ENCODE measurements at places on chromosomes 4 and X.
A peak's percentile ranks its signal among the peaks of the same experiment; 100 is the strongest.

GRCh38 chr4:123380728-123381716 is 15.6 kb upstream of the SPRY1 start:
- DNase-seq, result no peak

DNA sequence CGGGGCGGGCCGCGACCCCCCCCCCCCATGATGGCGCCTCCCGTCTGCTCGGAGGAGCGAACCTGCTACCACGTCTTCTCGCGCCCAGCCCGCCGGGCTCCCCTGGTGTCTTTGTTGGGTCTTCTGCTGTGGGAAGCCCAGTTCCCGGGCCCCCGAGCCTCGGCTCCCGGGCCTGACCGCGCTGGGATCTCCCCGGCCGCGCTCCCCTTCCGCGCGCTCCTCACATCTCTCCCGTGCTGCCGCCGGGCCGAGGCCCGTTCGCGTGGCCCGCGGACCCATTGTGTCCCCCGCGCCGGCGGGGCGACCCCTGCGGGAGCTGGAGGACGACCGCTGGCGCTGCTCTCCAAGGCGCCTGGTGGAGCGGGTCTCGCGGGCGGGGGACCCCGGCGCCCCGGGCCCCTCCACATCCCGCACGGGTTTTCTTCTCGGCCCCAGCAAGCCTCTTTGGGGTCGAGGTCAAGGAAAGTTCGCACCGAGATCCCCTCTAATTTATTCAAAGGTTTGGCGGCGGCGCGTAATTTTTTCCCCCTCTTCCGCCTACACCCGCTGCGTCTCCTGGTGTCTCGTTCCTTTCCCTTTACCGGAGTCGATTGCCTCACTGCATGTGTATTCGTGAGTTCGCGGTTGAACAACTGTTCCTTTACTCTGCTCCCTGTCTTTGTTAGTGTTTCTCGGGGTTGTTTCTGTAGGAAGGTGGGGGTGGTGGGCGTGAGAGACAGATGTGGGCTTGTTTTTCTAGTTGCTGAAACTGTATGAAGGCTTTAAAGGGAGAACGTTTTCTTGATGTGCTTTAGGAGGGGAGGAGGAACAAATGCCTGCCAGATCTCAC is 770 bp downstream of the SMAD1 start:
- DNase-seq, result peak; percentile 52

- DNase-seq, result no peak
Measured at GRCh38 chr4:7254736-7255487, 62.6 kb downstream of the SORCS2 start.

DNA sequence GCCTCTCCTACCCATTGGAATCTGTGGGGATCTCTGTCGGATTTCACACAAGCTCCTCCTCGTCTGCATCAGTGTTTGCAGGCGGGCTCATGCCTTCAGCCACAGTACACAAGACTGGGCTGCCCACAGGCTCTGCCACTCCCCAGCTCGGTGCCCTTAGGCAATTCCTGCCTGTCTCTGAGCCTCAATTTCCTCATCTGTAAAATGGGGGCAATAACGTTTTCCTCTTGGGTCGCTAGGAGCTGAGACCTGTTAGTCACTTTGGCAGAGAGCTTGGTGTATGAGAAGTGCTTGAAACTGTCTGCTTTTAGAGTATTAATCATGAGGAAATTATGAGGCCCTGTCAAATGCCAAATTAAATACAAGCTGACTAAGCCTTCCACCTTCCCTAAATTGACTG is 27.6 kb upstream of the MSX1 start:
- no peak for DNase-seq

GRCh38 chr4:52837716-52838558 is 24.2 kb upstream of the RASL11B start:
- DNase-seq, result peak; percentile 81

DNA sequence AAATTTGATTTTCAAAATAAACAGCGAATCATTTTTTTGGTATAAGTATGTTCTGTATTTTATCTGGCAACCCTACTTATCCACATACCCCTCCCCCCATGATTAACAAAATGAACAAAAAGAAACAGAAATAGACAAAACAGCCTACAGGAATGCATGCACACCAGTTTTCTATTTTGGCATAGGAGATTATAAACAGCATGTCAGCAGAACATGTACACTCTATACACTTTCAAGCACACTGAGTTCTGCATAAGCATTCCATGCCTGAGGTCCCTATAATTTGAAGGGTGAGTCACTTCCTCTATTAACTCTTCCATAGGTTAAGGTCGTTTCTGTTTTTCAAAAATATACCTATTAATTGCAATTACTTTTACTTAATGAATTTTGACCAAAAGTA is 28.0 kb upstream of the ZNF280C start:
- DNase-seq, result peak; percentile 1

- DNase-seq, result no peak
Measured at GRCh38 chr4:128940971-128941370, 131.5 kb downstream of the JADE1 start.

GRCh38 chr4:38188631-38189101 is 228.5 kb downstream of the PTTG2 start:
- no peak for DNase-seq

DNA sequence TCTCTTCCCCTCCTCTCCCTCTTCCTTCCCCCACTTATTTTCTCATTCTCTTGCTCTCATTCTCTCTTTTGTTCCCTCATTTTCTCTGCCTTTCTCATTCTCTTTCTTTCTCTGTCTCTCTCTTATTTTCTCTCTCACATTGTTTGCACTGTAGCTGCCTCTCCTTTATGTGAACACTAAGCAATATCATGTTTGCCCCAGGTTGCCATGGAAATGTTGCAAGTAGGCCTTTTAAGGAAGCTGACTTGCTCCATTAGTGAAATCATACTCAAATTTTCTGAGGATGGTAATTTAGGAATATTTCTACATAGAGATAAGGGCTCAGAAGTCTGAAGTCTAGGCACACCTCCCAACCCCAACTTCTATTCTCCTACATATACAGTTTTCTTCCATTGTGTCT is 130.1 kb downstream of the EDA start:
- no peak for DNase-seq

- DNase-seq, result no peak
Measured at GRCh38 chr4:79325864-79326328, at the start of gene NAA11. Gene NAA11, minus strand, starts transcription at chr4:79326061. Its CDS starts 184 bp downstream, at chr4:79325877.

GRCh38 chr4:7967063-7967440 is 27.4 kb upstream of the AFAP1 start:
- DNase-seq, result no peak

DNA sequence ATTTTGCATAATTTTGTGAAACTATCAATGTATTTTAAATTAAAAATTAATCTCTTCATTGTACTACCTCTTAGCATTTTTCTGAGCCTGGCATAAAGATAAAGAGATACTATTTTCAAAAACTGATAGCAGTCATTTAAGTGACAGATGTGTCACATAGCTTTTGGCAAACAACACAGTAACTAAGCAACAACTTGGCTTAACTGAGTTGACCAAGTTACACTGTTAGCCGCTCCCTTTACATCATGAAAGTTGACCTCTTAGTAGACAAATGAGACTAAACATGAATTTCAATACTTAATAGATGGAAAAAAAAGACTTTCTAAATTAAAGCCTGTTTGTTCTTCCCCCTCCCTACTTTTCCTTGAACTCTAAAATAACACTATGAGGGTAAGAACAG is 62.0 kb downstream of the ATP8A1 start:
- DNase-seq, result no peak

DNA sequence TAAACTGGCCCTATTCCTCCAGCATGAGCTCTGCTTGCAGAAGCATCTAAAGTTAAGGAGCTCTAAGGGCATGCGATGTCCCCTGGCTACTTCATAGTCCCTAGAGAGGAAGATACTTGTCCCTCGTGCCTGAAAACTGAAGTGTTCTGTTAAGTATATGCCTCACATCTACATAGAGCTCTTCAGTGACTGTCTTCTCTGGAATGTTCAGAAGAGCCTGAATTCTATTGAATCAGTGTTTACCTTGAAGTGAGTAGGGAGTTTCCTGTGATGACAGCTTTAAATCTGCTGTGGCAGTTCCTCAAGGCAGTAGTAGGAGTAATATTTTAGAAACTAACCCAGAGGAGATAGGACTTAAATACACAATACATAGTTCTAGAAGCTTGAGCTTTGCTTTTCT is 111.2 kb downstream of the ZNF518B start:
- peak; percentile 49 for DNase-seq

- no peak for DNase-seq
Measured at GRCh38 chrX:105816517-105816916, 5.8 kb upstream of the NRK start.

GRCh38 chr4:103372002-103372558 is 173.9 kb upstream of the CENPE start:
- DNase-seq, result no peak

DNA sequence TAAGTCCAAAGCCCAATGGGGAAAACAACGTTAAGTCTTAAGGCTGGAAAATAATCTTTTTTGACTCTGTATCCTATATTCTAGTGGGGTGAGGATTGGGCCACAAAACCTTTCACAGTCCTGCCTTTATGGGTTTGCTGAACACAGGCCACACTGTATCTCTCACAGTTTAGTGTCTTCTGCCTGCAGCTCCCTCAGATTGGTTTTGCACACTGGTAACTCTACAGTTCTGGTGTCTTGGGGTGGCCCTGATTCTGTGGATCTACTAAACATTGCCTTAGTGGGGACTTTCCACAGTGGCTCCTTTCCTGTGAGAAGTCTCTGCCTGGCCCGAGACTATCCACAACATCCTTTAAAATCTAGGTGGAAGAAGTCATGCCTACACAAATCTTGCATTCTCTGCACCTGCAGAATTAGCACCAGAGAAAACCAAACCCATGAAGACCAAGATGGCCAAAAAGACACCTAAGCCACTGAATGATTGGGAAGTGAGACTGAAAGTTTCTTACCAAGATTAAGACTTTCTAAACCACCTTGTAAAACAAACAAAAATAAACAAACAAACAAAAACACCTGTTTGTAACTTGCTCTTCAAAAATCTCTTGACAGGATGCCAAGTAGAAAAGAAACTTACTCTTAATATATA is 150.4 kb upstream of the PCDH10 start:
- DNase-seq, result no peak

DNA sequence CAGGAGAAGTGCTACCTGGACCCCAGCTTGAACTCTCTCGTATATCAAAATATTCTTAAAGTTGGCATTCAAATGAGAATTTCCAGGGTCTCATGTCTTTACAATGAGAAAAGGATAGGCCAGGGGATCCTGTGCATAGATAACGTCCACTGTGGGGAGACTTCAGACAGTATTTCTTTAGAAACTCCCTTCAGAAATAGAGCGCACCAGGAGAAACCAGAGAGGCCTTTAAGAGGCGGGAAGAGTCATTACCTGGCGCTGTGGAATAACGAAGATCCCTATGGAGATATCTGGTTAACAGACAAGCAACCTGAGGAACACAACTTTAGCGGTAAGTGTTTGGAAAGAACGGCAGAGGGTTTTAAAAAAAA is 600 bp downstream of the RADX start:
- no peak for DNase-seq

DNA sequence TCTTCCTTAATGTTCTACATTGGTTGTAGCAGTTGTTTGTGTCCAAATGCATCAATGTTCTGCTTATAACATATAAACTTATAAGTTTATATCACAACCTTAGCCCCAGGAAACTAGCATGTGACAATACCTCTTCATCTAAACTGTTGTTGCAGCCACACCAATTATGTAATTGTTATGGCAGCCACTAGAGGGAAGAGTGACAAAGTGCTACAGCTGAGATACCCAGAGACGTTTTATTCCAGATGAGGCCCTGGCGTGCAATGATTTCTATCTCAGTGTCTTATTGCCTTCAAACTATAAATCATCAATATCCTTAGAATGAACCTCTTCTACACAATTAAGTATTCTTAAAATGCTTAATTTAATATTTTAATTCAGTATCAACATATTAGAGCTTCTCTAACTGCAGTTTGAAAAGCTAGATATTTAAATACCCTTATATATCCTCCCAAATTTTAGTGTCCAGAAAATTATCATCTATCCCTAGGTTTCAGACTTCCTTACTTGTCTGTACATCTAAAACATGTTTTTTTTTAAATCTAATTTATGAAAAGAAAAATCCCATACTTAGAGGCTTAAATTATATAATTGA is 171.6 kb downstream of the PCDH10 start:
- DNase-seq, result peak; percentile 46

- peak; percentile 38 for DNase-seq
Measured at GRCh38 chr4:186472948-186473347, 82.4 kb downstream of the MTNR1A start.

- no peak for DNase-seq
Measured at GRCh38 chr4:114879916-114880669, 233.3 kb downstream of the NDST4 start.

- no peak for DNase-seq
Measured at GRCh38 chr4:152976212-152976761, 40.2 kb downstream of the FHDC1 start.

- peak; percentile 27 for DNase-seq
Measured at GRCh38 chr4:17347445-17347844, 164.4 kb downstream of the QDPR start.

DNA sequence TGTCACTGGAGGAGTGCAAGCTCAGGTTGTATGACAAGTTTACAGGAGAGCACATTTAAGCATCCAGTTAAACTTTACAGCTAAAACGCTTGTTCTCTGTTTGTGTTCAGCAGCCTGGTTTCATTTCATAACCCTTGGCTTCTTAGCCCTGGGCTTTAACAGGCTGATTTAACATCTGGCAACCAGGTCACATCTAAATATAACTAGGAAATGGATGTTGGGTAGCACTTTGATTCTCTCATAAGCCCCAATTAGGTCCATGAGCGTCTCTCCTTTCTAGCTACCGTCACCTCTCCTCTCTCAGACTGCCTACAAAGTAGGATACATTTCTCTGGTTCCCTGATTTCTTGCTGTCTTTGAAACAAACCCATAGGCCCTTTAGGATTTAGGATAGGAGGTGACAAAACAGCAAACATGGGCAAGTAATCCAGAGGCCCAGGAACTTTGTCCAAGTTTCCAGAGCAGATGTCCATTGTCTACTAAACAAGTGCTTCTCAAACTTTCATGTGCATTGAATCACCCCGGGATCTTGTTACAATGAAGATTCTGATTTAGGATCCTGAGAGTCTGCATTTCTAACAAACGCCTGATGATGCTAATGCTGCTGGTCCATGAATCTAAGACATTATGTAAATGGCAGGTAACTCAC is 22.5 kb downstream of the OTUD6A start:
- no peak for DNase-seq
